Activated CD8-positive, alpha-beta T cell treated with anti-CD3 and anti-CD28 coated beads, Interleukin-2, amount 10 ng/mL, durations not matched to agents 7 days and 5 days (primary cell): ENCODE measurements at places on chromosomes 6 and 20. TPM values are rescaled to one million over a fixed set of nuclear protein-coding genes. Genes with fewer than 3 reads are reported as not detected.

DNA sequence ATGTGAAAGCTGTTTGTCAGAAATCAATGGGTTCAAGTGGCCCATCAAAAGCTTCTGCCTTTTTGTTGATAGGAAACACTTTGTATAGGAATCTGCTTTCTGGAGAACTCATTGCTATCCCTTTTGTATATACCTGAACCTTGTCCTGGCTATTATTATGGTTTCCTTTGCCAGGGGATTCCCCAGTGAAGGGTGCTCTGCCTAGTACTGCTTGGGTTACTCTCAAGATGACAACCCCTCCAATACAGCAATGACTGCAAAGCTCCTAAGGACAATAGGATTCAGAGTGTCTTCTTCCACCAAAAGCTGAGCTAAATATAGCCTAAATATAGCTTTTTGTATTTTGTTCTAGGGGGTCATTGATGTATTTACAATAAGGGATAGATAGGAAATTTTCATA is 54.0 kb upstream of the PTPRK start:
- DNase-seq: no peak

Gene HMGN3
- 56.3 TPM for total RNA-seq

DNA sequence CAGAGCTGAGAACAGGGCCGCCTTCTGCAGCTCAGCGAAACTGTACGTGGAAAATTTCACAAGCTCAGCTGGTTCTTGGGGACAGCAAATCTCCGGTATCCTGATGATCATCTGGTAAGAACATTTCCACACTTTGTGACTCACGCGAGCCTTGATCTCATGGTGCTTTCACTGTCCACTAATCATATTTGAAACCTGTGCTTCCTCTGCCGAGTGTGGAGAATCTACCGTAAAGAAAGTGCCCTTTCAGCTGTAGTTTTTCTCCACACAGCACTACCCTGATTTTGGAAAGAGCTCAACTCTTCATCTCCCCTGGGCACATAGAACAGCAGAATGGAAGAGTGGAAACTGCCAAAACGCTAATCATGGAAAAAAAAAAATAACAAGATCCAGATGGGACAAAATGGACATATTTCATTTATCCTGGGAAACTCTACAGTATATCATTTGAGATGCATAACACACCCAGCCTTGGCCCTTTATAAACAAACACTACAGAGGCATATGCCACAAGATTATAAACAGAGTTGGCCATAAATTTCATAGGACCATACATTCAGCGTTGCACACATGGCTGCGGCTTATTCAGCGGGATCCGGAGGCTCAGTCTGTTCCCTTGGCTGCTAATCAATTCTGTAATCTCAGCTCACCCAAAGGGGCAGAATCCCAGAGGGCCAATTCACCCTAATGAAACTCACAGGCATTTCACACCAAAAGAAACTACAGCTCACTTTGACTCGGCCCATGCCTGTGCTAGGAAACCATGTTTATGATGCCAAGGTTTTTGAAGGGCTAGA is 434.5 kb downstream of the HDGFL1 start:
- no peak for DNase-seq

DNA sequence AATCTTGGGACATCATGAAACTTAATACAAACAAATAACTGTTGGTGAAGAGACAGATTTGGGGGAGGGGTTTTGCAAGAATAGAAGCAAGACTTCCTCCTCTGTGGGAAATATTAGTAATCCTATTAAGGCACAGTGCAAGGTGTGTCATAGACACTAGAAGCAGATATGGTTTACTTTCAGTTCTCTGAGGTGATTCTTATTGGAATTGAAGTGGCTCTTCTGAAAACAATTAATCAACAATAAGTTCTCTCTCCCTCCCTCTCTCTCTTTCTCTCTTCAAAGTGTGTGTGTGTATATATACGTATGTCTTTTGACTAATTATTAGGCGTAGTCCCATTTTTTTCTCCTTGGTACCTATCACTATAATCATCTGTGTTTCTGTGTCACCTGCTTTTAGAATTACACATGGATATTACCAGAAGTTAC is 99.8 kb downstream of the HIVEP2 start:
- no peak for DNase-seq

Gene RNF182
- not detected for total RNA-seq
